ENCODE measurements at places on chromosomes 6 and 20.

- DNase-seq, result no peak
These were observed 41.7 kb downstream of the CHMP4B start for GRCh38 chr20:33852626-33853506.

DNA sequence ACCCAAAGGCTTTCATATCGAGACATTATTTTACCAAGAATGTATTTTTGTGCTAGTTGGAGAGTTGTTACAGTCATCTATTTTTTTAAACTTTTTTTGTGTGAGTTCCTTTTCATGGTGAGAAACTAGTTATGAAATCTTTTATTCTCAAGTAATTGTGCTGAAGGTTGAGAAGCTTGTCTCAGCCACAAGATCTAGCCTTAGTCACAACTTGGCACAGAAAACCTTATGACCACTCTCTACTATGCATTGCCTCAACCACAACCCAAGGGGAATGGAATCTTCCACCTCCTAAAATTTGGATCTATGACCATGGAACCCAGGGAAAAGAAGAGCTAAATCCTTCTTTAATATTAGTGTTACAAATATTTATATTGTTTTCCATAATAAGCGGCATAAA lies 58.5 kb downstream of the HS3ST5 start:
- DNase-seq, result no peak

- no peak for DNase-seq
These were observed 44.9 kb upstream of the BCAS1 start for GRCh38 chr20:54115172-54115854.

GRCh38 chr20:19205981-19206396 lies 6.5 kb upstream of the SLC24A3 start:
- DNase-seq, result peak; percentile 23

DNA sequence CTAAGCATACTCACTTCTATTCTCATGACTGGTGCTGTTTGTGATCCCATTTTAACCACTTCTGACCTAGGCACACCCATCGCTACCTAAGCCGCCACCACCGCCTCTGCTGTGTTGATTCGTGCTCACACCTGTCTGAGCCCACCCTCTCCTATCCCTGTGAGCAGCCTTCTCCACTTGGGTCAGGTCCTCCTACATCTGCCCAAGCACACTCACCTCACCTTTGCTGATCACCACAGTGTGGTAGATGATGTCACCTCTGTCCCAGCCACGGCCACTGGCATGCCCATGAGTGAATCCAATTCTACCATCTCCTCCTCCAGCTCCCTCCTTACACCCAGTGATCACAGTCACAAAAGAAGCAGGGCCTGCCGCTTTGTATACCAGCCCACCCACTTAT lies 20.8 kb downstream of the MUC22 start:
- DNase-seq, result no peak

- DNase-seq, result no peak
These were observed 25.9 kb upstream of the DEFB113 start for GRCh38 chr6:49995278-49995677.

GRCh38 chr6:48983377-48983776 lies 479.7 kb downstream of the MMUT start:
- DNase-seq, result no peak

DNA sequence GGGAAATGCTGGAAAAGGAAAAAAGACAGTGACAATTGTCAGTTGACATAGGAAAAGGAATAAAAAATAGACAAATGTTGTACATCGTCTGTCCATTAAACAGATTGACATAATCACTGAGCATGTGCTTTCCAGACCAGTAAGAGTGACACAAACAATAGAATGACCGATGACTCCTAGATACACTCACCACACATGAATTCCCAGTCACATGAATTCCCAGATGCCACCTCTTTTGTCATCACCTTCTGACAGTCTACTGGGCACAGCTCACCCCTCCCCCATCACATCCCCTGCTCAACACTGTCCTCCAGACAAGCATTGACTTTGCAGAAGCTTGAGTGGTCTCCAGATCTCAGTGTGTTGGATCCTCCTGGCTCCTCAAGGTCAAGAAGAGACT lies 25.9 kb downstream of the POM121L2 start:
- no peak for DNase-seq

- DNase-seq, result no peak
These were observed 518.0 kb downstream of the CD109 start for GRCh38 chr6:74213995-74214394.

- DNase-seq, result no peak
These were observed 25.7 kb downstream of the ZDHHC14 start for GRCh38 chr6:157406661-157407060.

DNA sequence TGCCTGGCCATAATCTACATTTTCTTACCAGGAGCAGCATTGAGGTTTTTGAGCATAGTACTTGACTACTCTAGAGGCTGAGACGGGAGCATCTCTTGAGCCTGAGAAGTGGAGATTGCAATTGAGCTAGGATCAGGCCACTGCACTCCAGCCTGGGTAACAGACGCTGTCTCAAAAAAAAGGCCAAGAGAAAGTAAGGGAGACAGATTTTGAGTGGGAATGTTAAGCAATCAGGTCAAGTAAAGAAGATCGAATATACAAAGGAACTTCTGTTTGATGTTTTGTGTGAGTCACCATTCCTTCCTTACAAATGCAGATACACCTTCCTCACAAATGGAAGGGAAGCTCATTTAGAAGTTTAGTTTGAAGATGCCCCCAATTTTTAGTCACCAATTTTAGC lies 4.4 kb downstream of the PNRC1 start:
- no peak for DNase-seq

GRCh38 chr6:2274981-2275891 lies 29.8 kb upstream of the GMDS start:
- no peak for DNase-seq
